ENCODE measurements at places on chromosomes 5 and 9.

GRCh38 chr9:76161106-76161505 lies 233.1 kb downstream of the RFK start:
- no peak for DNase-seq

GRCh38 chr9:94031946-94032345 lies 52.3 kb upstream of the PTPDC1 start:
- no peak for DNase-seq

GRCh38 chr5:57324181-57324580 lies 150.3 kb downstream of the GPBP1 start:
- no peak for DNase-seq

- no peak for DNase-seq
Measured at GRCh38 chr9:98736226-98736625, 27.5 kb upstream of the GABBR2 start.

GRCh38 chr5:172133359-172134029 lies 54.5 kb downstream of the STK10 start:
- peak; percentile 98 for DNase-seq

DNA sequence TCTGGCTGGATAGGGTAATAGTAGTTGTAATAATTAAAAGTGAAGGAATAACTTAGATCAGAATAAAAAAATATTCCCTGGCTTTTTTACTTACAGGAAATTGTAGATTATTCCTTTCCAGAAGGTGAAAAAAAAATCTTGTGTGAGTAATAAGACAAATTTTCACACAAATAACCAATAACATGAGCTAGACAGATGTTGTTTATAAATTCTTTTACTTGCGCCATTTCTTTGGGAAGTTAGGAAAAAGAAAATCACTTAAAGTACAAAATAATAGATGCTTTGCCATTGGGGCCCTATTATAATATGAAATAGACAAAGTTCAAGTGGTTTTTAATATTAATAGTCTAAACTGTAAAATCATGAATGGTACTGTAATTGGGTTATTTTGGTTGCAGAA lies 204.1 kb downstream of the ARRDC3 start:
- DNase-seq, result no peak

DNA sequence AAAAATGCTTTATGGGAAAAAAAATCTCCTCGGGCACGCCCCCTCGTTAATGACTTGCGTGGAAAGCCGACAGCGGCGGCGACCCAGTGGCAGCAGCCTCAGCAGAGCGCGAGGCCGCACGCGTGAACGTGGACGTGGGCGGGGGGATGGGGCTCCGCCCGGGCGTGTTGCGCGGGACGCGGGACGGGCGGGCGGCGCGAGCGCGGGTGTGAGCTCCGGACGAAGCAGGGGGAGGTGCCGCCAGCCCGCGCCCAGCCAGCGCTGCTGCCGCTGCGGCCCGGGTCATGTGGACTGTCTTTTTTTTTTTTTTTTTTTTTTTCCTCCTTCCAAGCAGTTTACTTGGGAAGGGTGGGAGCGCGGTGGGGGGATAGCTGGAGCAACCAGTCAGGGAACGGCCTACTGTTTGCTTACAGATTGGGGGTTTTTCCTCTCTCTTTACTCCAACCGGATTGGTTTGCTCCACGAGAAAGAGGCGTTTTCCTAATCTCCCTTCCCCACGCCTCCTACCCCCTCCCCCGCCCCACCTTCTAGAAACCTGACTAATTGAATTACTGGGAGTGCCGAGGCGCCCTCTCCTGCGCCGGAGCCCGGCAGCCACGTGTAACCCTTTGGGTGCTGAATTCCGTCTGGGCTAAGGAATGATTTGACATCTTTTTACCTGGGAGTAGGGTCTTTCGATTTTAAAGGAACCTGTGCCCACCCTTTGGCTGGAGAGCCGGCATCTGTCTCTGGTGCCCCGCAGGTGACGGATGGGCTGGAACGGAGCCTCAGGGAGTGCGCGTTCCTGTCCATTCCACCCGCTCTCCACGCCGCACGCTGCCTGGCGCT lies 1.7 kb upstream of the EFNA5 start:
- DNase-seq, result peak; percentile 88

- no peak for DNase-seq
Measured at GRCh38 chr5:116571568-116572349, 2.9 kb downstream of the SEMA6A start.

GRCh38 chr9:95504053-95504963 lies 12.5 kb downstream of the PTCH1 start:
- no peak for DNase-seq

GRCh38 chr9:8401961-8402705 lies 602.6 kb upstream of the DMAC1 start:
- DNase-seq, result no peak

- DNase-seq, result peak; percentile 21
Measured at GRCh38 chr5:169548315-169548714, 35.3 kb upstream of the SPDL1 start.

GRCh38 chr9:86732514-86733171 lies 214.7 kb downstream of the GAS1 start:
- peak; percentile 82 for DNase-seq

GRCh38 chr9:36922548-36922947 lies 111.5 kb downstream of the PAX5 start:
- no peak for DNase-seq

GRCh38 chr5:167905919-167906853 lies 385.3 kb upstream of the WWC1 start:
- DNase-seq, result no peak

GRCh38 chr9:15392363-15392762 lies 30.3 kb upstream of the SNAPC3 start:
- DNase-seq, result no peak

DNA sequence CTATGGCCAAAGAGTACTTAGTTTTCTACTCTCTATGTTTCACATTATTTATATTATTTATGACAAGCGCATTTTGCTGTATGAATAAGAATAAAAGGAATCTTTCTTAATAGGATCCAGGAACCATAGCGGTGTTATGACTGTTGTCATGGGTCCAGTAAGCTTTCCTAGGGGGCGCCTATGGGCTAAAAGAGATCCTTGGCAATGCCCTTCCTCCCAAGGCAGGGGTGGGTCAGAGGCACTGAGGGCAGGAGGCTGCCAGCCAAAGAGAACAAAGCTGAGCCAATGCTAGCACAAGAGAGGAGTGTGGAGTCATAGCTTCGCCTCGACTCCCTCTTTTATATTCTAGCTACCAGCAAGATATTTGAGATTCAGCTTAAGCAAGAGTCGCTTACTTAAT lies 98.4 kb upstream of the GNAQ start:
- DNase-seq, result peak; percentile 17

GRCh38 chr5:79295029-79295428 lies 59.1 kb downstream of the JMY start:
- no peak for DNase-seq

All from AG09309 (cell line).